ENCODE measurements at places on chromosomes 1 and 21.

DNA sequence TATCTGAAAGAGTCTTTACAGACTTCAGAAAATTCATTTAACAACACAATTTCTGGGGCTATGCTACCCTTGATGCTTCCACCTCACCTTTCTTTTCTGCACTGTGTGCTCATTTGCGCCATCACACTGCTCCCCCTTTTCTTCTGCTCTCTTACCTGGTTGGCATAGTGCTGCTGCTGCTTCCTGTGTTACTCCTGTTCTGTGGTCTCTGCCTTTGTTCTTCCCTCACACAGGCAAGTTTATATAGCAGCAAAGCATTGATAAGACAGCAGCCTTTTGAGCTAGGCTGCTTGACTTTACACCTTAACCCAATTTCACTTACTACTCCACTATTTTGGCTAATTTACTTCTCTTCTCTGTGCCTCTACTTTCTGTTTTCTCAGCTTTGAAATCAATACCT is 18.3 kb downstream of the SGIP1 start:
- DNase-seq: no peak

GRCh38 chr21:41596241-41596925 is 88.4 kb upstream of the TMPRSS2 start:
- no peak for DNase-seq

- no peak for DNase-seq
Observed at GRCh38 chr1:63794939-63795378, 21.1 kb downstream of the ROR1 start.

DNA sequence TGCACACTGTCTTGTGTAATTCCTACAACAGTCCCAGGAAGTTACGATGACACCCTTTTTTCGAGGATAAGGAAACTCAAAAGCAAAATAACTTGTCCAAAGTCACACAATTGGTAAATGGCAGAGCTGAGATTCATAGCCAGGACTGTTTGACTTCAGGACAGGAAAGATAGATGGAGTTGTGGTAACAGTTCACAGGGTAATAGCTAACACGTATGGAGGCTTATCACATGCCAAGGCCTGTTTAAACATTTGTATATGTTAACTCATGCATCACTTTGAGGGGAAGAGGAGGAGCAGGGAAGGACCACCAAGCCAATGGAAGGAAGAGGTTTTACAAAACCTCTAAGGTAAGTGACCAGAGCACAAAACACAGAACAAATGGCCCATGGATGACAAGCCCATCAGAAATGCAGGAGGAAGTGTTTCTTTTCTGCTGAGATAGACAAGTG is 2.8 kb downstream of the DHCR24 start:
- no peak for DNase-seq

- DNase-seq: no peak
Observed at GRCh38 chr1:106746448-106747085, 309.9 kb upstream of the PRMT6 start.

- DNase-seq: no peak
Observed at GRCh38 chr1:108847494-108847893, 9.4 kb downstream of the AKNAD1 start.
